ENCODE measurements at places on chromosomes 4 and X. TPM values are rescaled to one million over a fixed set of nuclear protein-coding genes. Genes with fewer than 3 reads are reported as not detected.

Gene PARM1
- total RNA-seq, result 109 TPM

- DNase-seq, result no peak
Observed at GRCh38 chrX:48942895-48943294, 14.5 kb downstream of the OTUD5 start.

- no peak for DNase-seq
Observed at GRCh38 chr4:186307916-186308315, 41.9 kb downstream of the F11 start.

- no peak for DNase-seq
Observed at GRCh38 chrX:118631586-118631985, 95.8 kb upstream of the IL13RA1 start.

Gene RAB41
- total RNA-seq, result not detected

DNA sequence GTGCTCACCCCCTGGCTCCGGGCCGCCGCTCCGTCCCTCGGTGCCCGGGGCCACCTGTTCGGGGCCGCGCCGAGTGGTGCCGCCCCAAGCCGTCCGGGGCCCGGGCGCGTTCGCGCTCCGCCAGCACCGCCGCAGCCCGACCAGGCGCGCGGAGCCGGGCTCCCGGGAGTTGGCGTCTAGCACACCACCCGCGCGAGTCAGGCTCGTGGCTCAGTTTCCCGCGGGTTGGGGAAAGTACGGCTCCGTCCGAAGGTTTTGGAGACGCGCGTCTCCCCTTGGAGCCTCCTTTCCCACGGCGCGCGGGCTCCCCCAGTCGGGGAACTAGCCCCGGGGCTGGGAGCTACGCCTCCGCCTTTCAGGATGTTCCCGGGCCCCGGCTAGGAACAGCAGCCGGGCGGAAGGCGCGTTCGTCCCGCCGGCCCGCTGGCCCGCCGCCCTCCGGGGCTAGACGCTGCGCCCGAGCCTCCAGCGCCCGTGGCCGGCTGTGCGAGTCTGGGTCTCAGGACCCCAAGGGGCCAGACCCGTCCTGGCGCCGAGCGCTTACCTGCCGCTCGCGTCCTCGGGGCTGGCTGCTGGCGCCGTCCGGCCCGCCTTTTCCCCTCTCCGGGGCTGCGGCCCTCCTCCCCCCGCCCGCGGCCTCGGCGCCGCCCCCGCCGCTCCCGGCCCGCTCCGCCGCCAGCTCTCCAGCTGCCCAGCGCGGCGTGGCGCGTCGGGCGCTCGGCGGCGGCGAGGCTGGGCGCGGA, at the start of gene ADGRG2:
Gene ADGRG2, minus strand, starts transcription at position 571 of the 743 bp plus-strand sequence. CDS start 53,634 bp downstream, outside the sequence.
- peak; percentile 7 for DNase-seq

DNA sequence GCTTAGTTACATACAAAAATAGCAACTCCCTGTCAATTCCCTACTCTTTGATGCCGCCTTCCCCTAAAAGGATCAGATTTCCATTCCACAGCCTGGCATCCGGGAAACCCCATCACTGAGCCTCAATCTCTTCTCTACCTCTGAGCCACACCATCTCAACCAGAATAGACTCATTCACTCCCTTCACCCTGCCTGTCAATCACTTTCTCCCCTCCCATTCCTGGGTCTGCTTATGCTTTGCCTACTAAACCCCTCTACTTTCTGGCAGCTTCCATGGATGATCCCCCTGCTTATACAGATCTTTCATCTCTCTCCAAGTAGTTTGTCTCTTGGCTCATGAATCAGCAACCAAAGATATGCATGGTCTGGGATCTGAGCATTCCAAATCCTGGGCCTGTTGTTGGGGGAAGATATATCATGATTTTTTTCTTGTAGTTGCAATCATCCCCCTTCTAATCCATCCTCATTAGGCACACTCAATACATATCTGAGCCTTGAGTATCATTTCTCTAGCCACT, 2.6 kb downstream of the AMER1 start:
- DNase-seq, result no peak

DNA sequence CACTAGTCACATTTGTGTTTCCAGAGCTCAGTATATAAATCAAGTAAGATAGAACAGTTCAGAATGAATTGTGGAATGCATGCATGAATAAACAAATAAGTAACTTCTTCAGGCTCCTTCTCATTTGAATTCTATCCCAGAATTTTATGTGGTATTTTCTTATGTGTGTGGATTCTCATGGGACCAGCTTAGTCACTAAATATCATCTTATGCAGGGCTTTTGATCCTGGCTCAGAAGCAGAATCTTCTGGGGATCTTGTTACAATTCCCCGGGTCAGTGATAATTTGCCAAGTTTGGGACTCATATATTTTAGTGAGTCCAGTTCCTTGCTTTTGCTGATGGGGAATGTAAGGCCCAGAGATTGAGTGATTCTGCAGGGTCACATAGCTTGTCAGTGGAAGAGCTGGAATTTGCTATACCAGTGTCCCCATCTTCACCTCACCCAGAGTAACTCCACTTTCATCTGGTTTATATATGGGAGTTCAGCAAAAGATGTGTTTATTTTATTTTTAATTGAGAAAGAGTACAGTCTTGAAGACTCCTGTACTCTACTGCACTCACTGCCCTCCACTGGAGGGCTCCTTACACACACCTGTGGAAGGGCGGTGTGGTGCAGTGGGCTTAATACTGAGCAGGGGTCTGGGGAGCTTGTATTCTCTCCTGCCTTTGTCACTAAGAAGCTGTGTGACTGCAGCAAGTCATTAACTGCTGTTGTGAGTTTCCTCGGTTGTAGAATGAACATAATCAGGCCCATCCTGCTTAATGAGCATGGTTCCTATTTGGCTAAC, 198.2 kb upstream of the CXorf66 start:
- no peak for DNase-seq

DNA sequence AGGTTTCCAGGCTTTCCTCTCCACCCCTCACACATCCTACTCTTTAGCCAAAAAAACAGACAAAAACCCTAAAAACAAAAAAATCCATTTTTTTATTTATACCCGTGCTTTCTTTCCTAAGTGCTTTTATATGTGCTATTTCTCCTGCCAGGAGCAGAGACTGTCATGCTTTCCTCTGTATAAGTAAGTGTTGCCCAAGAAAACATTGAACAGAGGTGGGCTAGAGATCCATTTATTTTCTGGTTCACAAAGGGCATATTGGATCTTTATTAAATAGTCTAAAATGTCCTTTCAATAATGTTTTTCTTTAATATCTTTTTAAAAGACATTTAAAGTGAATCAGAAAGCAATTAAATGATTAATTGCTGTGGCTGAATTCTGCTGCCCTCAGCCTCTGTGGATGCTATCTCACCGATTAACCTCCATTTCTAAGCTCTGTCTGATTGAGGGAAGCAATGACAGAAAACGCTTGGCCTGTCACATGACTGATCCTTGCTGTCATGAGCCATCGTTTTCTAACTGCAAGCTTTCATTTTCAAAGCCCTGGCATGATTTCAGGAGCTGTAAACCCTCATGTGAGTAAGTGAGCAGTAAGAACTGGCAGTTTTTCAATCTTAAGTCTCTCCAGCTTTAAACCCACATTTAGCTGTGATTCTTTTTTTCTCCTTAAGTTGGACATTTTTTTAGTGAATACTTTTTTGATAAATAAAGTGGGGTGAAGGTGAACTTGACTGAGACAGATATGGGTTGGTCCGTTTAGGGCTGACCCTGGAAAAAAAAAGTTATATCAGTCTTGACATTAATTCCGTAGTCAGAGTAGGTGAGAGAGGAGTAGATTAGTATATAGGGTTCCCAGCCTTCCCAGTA, 180.7 kb upstream of the PGRMC2 start:
- peak; percentile 67 for DNase-seq

DNA sequence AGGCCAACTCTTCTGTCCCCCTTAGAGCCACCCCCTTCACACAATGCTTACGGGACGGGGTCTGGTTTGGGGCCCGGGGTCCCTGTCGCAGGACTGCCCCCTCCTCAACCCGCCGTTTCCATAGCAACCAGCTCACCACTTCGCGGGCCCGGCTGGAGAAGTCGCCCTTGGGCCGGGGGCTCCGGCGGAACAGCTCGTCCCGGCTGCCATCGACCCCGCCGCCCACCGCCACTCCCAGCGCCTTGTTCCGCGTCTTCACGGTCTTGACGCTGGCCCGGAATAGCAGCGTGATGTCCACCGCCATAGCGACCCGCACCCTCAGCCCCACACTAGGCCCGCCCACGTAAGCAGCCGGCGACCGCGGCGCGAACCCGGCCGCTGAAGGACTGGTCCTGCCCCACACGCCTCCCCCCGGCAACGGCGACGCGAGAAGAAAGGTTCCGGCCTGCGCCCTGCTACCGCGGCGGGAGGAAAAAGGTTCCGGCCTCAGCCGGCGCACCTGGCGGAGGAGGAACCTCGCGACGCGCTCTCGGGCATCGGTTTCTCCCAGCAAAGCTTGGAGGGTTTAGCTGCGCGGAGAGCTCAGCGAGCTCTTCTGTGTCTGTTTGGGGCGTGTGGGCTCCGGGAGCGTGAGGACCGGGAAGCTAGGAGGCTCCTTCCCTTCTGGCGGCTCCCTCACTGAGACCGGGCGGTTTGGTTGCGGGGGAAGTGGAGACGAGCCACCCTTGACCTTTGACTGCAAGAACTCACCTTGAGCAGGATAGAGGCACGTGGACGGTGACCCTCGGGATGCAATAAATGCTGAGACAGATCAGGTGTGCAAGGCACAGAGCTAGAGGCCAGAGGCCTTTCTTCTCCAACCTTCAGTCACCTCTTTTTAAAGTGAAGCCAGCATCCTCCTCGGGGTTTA, at the start of gene STX18:
Gene STX18, minus strand, starts transcription at position 388 of the 910 bp plus-strand sequence. Its CDS starts 84 bp downstream, at position 304.
- DNase-seq, result peak; percentile 90

Gene FRMD7
- not detected for total RNA-seq

Gene UGT2B15
- total RNA-seq, result 2.6 TPM

Gene PCDH10
- 0.60 TPM for total RNA-seq

- no peak for DNase-seq
Observed at GRCh38 chr4:138595171-138595570, 353.0 kb upstream of the SLC7A11 start.

Gene CLDN22
- not detected for total RNA-seq

Gene COMMD8
- 20.2 TPM for total RNA-seq

Gene TCEANC
- total RNA-seq, result 0.20 TPM

GRCh38 chr4:137065311-137065710, 467.0 kb downstream of the PCDH18 start:
- no peak for DNase-seq

Gene CCNI
- 91.7 TPM for total RNA-seq

GRCh38 chr4:149555146-149555545, 260.5 kb downstream of the IQCM start:
- DNase-seq, result no peak

DNA sequence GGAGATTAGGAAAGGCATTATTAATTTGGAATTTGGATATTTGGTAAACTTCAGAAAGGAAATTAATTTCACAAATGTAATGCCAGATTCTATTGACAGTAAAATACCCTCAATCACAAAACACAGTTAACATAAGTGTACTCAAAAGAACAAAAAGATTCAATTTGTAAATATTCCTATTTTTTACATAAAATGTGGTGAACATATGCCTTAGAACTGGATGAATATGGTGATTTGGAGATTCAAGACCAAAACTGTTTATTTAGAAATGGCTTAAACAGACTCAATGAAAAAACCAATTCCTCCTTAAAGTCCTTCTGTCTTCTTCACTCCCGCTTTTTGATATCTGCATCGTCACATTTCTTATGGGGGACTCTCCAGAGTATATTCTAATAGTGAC, 417.6 kb upstream of the TENM3 start:
- DNase-seq, result no peak

DNA sequence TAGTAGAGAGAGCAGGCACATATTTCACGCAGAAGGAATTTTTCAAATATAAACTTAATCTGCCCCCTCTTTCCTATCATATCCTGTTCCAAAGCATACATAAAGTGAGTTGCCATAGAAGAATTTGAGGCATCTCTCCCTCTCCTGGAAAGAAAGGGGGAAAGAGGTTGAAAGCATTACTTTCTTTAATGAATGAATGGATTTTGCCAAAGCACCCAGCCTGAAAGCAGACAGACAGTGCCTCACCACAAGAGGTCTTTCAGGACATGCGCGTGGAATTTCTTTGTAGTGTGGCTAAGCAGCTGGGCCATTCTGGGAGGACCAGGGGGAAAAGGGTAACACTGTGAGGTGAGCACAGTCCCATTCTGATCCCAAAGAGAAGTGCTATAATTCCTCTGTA, 651.4 kb downstream of the IQCM start:
- no peak for DNase-seq

DNA sequence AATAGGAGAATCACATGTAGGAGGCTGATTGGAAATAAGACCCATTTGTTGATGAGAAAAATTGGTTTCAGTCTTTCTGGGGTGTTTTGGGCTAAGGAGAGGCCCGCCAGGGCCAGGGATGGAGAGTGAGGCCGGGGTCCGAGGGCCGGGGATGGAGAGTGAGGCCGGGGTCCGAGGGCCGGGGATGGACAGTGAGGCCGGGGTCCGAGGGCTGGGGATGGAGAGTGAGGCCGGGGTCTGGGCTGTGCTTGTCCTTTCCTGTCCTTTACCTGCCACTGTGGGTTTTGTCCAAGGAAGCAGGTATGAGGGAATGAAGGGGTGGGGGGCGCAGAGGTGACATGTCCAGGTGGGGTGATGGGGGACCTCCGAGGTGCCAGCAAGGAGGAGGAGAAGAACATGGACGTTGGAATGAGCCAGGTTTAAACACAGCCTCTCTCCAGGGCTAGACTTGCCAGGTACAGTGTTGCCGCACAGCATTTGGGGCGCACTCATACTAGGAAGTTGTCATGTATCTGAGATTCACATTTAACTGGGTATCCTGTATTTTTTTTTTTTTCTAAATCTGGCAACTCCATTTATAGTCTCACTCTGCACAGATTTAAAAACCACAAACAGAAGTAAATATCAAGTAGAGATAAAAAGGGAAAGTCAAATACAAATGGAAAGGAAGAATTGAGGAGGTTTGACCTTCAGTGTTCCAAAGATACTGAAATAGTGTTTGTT, 8.8 kb downstream of the RGS12 start:
- no peak for DNase-seq

- no peak for DNase-seq
Observed at GRCh38 chrX:105515561-105515960, 295.1 kb upstream of the TEX13A start.

Gene TRPC3
- not detected for total RNA-seq

GRCh38 chrX:13778916-13779315, 38.0 kb downstream of the GPM6B start:
- no peak for DNase-seq

GRCh38 chr4:31548021-31548420, 827.9 kb downstream of the PCDH7 start:
- DNase-seq, result no peak

- no peak for DNase-seq
Observed at GRCh38 chr4:164442180-164442579, 311.8 kb upstream of the SMIM31 start.

DNA sequence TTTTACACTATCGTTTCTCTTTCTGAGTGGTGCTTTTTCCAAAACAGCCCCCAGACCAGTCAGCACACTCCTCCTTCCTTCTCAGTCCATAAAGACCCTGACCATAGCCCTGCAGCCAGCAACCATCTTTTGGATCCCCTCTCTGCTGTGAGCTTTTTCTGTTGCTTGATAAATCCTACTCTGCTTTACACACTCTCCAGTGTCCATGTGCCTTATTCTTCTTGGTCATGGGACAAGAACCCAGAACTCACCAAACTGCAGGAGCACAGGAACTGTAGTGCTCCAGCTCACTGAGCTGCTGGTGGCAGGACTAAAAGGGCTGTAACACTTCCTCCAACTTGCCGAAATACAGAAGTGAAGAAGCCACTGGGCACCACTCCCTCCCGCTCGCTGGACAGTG, 32.5 kb downstream of the COX18 start:
- DNase-seq, result no peak

All from transverse colon (tissue), 4 donors.